ENCODE measurements at places on chromosomes 1 and 21.

GRCh38 chr1:223622132-223622842, 43.2 kb downstream of the CAPN8 start:
- DNase-seq, result no peak

DNA sequence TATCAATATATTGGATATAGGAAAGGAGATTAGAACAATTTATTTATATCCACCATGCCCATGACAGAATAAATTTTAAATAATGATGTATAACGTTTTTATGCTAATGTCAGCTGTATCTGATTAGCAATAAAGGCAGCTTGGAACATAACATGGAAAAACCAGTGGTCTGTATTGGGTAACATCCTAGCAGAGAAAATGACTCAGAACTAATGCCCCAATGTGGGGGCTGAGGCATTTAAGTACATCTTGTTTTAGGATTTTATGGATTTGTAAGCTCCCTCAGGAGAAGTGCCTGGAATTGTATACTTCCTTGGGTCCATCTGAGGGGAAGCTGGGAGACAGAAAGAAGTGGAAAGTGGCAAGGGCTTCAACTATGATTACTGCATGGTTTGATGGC, 82.3 kb downstream of the HMCN1 start:
- DNase-seq, result peak; percentile 18

- DNase-seq, result peak; percentile 22
These were observed 401 bp downstream of the ITLN1 start for GRCh38 chr1:160884579-160884978.

GRCh38 chr1:109714661-109715372, 2.8 kb downstream of the GSTM5 start:
- DNase-seq, result no peak

DNA sequence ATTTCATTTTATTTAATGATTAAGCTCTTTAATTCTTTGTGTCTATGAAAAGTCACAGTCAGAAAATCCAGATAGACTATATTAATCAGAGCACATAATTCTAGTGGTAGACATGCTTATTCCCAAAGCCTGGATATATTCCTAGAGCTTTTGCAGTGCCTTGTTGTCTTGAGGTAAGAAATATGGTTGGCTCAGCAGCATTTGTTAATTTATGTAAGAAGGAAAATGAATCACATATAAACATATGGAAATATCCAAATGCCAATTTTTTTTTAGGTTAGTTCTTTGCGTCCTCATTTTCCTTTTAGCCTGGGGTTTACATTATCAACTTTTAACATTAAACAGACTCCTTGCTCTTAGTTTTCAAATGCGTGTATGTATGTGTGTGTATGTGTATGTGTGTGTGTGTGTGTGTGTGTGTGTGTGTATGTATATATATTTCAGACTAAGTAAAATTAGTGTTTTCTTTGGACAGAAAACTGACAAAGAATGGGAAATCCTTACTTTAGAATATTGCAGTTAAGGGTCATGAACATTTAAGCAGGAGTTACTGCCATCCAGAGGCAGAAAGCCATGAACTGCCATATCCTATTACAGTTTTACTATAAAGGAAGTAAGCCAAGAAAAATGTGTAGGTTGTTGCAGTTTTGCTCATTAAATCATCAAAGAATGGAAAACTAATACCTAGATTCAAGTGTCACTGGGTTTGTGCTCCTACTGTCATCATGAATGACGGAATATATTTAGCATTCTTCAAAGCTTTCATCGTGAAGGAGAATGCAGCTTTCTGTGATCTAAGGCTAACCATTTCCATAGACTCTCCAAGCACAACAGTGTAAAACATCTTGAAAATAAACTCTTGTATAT, 477.1 kb upstream of the NR5A2 start:
- DNase-seq, result peak; percentile 37

GRCh38 chr21:39037807-39038405, 145.3 kb downstream of the PSMG1 start:
- peak; percentile 43 for DNase-seq

- DNase-seq, result peak; percentile 32
These were observed at the start of gene NTRK1 for GRCh38 chr1:156860628-156861423. NTRK1 (plus strand) TSS chr1:156860865; CDS start chr1:156860935, 70 bp downstream.

GRCh38 chr21:31012133-31013089, 25.9 kb downstream of the KRTAP19-8 start:
- no peak for DNase-seq

- DNase-seq, result no peak
These were observed 14.0 kb upstream of the MMEL1 start for GRCh38 chr1:2646837-2647236.

DNA sequence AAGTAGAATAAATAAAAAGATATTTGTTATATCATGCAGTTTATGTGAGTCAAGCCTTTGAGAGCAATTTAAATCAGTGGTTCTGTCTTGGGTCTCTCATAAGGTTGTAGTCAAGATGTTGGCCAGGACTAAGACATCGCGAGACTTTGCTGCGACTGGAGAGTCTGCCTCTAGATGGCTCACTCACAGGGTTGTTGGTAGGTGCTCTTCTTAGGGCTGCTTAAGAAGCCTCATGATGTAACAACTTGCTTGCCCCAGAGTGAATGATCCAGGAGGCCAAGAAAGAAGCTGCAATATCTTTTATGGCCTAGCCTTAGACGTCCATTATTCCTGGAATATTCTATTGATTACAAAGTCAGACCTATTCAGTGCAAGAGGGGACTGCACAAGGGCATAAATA, 73.1 kb upstream of the CACHD1 start:
- DNase-seq, result no peak

DNA sequence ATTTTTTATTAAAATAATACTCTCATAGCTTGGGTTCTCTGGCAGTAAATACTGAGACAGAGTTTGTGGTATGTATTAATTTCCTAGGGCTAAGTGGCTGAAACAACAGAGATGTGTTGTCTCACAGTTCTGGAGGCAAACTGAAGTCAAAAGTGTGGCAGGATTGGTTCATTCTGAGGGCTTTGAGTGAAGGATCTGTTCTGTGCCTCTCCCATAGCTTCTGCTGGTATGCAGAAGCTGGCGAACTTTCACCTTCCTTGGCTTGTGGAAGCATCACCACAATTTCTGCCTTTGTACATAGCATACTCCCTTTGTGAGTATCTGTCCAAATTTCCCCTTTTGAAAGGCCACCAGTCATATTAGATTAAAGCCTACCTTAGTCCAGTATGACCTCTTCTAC, 21.0 kb downstream of the RNPC3 start:
- no peak for DNase-seq

- no peak for DNase-seq
These were observed 29.1 kb upstream of the SLC25A33 start for GRCh38 chr1:9510130-9510529.

DNA sequence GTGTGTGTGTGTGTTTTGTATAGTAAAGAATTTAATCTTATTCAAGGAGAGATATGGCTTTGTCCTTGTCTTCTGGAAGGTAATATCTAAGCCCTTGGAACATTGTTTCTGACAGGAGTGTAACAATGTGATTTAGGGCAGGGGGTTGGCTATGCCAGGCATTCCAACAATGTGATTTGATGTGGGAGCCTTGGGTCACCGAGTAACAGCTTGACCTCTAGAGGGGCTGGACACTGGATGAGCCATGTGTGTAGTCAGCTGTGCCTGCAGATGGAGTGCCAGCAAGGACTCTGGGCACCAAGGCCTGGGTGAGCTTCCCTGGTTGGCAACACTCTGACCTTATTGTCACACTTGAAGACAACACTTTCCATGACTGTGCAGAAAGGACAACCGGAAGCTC, 336.1 kb upstream of the ZP4 start:
- no peak for DNase-seq

GRCh38 chr1:220164116-220164515, 70.2 kb downstream of the IARS2 start:
- DNase-seq, result no peak

DNA sequence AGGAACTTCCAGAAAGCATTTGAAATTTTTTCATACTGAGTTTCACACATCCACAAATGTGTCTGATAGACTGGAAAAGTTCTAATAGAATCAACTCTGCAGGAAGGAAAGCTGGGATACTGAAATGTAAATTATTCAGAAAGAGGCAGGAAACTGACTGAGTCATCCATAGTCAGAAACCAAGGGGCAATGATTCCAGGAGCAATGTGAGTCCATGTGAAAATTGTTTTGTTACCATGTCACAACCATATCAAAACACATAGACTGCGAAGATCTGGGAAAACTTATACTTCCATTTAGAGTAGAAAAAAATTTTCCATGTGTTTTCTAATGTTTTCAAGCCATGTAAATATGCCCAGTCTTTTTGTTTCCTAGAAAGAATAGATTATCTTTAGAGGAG, 142.3 kb upstream of the TMPRSS15 start:
- peak; percentile 5 for DNase-seq

- peak; percentile 55 for DNase-seq
These were observed 93.2 kb downstream of the CTH start for GRCh38 chr1:70504176-70504820.

- DNase-seq, result no peak
These were observed 199.3 kb upstream of the CTTNBP2NL start for GRCh38 chr1:112196731-112197130.

DNA sequence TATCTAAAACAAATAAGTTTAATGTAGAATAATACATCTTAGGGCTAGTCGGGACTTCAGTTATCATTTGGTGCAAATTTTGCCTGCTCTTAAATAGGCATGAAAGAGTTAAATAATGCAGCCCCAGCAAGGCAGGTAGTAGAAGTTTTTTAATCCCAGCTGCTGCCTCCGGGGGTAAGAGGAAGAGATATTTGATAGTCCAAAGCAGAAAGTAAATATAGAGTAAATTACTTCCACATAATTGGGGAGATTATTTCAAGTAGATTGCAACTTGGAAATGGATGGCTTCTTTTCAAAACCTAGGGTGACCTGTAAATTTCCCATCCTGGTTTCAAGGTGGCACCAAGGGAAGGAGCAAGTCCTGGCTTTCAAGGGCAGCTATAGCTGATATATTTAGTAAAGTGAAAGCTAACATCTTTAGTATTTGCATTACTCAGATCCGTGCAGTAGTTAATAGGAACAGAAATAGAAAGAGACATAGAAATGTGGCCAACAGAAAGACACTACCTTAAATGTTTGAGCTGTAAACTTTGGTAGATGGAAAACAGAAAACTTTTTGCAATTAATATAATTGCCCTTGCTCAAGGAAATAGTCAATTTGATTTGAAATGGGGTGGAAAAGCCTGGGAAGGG, 109.1 kb downstream of the LMO4 start:
- no peak for DNase-seq

DNA sequence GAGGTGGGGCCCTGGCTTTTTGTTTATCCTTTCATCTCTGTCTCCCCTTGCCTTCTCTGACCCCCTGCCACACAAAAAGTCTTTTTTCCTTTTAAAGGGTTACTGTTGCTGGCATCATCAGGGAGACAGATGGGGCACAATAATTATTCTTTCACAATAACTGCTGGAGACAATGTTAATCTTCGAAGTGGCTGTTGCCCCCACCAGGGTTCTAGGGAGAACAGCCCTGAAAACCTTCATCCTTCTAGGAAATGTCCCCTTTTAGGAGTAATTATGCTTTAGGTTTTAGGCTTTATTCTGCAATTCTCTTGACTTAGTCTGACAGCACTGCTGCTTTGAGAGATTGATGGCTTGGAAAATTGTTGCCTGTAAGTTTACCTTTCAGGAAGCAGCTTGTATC, 150.0 kb downstream of the NOS1AP start:
- no peak for DNase-seq

- DNase-seq, result no peak
These were observed 592 bp downstream of the CRCT1 start for GRCh38 chr1:152514715-152515433.

- DNase-seq, result no peak
These were observed 20.5 kb downstream of the PLA2G4A start for GRCh38 chr1:186849271-186849671.

DNA sequence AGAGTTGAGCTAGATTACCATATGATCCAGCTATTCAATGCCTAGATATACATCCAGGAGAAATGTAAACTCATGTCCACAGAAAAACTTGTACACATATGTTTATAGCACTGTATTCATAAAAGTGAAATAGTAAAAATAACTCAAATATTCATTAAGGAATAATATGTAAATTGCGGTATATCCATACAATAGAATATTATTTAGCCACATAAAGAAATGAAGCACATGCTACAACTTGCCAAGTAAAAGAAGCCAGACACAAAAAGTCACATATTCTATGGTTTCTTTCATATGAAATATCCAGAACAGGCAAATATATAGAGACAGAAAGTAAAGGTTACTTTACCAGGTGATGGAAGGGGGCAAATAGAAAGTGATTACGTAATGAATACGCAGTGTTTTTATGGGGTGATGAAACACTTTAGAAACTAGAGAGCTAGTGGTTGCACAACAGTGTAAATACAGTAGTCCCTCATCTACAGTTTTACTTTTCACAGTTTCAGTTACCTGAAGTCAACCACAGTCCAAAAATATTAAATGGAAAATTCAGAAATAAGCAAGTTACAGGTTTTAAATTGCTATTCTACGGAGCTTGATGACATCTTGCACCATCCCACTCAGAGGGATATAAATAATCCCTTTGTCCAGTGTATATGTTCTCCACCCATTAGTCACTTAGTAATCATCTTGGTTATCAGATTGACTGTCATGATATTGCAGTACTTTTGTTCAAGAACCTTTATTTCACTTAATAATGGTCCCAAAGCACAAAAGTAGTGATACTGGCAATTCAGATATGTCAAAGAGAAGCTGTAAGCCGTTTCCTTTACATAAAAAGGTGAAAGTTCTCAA, 62.3 kb downstream of the ZNF644 start:
- peak; percentile 24 for DNase-seq

- peak; percentile 2 for DNase-seq
These were observed 88.8 kb upstream of the GPR52 start for GRCh38 chr1:174358786-174359453.

DNA sequence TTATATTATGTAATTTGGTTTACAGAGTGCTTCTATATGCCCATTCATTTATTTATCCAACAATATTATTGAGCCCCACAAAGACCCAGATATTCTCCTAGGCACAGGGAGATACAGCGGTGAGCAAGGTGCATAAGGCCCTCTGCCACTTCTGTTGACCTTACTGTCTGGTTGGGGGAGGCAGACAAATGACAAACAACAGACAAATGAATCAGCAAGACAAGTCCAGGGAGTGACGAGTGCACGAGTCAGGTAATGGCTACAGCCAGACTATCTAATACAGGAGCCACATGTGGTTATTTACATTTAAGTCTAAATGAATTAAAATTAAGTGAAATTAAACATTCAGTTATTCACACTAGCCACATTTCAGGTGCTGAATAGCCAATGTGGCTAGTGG, 22.0 kb upstream of the BCAR3 start:
- peak; percentile 76 for DNase-seq

- DNase-seq, result no peak
These were observed 339.7 kb downstream of the USP25 start for GRCh38 chr21:16069178-16070112.

DNA sequence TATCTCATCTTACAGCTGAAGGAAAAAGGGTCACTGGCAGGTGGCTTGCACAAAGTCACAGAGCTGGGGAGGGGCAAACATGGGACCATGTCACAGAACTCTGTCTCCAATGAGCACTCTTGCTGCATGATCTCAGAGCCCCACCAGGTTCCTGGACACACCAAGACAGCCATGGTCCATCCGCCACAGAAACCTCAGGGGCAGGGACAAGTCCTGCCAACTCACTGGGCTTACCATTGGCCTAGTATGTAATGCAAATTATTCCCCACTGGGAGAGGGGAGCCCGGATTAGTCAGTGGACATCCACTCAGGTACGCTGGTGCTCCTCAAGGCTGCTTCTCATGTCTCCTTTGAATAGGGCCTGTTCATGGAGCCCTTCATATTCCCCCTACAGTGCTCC, 14.2 kb downstream of the S100A7A start:
- DNase-seq, result no peak

GRCh38 chr1:154463512-154463990, 38.5 kb upstream of the TDRD10 start:
- DNase-seq, result peak; percentile 61

GRCh38 chr1:25702101-25702775, 85.6 kb downstream of the MAN1C1 start:
- no peak for DNase-seq
